GM03348 (cell line): ENCODE measurements at places on chromosomes 6 and 20.

DNA sequence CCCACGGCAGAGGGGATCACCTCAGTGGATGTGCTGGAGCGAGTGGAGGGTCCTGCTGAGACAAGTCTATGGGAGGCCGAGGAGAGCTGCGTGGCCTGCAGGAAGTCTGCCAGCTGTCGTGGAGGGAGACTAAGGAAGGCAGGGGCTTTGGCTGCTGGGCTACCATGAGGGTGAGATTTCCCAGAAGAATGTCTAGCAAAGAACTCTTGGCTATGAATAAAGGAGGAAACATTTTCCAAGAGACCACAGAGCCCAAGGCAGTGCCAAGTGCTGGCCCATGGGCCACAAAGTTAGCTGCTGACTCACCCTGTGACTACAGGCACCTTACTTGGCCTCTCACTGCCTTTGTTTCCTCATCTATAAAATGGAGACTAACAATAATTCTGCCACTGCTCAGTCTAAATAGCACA lies 73.4 kb downstream of the PRDM1 start:
- peak; percentile 91 for DNase-seq

DNA sequence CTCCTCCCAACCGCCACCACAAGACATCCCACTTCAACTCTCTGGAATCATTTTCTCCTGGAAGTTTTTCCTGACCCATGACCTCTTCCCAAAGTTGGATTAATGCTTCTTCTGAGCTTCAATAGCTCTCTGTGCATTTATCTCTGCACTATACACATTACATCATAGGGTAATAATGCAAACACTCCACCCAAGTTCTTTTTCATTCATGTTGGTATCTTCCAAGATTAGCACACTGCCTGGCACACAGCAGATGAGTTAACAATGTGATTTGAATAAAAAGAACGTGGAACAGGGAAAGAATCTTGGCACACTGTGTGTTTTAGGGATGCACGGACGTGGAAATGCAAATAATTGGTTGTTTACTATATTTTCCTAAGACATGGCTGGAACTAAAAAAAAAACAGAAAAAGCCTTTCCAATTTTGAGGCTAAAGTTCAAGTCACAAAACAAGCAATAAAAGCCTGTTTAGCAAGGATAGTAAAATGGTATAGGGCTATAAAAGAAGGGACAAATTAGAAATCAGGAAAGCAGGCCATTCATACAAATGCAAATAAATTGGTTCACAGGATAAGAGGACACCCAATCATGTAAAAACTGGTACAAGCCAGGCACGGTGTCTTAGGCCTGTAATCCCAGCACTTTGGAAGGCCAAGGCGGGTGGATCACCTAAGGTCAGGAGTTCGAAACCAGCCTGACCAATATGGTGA lies 1.6 kb upstream of the FAM135A start:
- DNase-seq = no peak

- no peak for DNase-seq
These were observed 22.3 kb downstream of the HLA-DOB start for GRCh38 chr6:32794510-32794909.

DNA sequence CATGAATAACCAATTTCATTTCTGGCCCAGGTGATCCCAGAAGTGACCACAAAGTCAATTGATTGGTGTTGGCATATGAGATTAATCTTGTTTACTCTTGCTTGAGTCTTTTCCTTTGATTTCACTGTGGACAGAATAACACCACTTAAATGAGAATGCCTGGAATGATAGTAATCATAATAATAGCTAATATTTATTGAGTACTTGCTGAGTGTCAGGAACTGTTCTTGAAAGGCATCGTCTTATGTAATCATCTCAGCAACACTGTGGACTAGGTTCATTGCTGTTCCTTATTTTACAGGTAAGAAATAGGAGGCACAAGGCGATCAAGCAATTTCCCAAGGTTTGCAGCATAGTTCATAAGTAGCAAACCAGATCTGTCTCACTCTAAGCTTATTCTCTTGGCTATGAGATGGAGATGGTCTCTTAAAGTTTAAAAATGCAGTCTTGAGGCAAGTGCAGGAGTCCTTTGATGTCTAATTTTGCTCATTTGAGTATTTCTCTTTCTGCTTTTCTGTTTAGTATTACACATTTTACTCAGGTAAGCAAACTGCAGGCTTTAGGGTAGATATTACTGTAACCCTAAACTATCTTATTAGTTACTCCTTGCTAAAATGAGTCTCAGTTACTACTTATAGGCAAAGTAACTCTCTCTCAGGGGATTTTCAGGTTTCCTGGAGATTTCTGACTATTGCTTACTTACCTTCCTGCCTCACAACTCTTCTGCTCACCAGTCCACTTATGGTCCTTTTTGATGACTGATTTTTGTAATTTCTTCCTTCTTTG lies 6.3 kb downstream of the ADGRG6 start:
- no peak for DNase-seq

DNA sequence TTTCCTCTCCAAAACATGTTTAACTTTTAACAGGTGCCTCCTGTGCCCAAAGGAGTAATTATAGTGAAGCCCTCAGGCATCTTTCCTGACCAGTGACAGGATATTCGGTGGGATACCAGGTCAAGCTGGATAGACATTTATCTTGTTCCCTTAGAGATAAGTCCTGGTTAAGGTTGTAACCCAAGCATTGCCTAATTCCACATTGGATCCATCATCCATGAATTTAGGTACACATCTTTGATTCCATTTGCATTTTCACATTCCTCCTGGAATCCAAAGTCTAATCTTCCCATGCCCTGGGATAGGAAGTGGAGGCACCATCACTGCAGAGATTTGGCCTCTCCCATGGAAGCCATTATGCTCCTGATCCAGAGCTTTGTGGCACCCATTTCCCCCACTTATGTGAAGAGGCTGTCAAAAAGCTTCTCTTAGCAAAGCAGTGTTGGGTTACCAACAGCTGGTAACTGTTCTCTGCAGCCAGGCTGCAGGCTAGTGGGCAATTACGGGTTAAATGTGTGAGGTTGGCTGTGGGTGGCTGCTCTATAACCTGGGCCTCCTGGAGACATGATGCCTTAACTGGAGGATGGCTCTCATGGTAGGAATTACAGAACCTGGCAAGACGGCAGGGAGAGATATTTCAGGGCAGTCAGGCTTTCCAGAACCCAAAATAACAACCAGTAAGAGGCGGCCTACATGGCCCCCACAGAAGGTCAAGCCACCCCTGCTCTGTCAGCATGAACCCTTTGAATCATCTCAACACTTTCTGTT lies 96.9 kb upstream of the VGLL2 start:
- no peak for DNase-seq

DNA sequence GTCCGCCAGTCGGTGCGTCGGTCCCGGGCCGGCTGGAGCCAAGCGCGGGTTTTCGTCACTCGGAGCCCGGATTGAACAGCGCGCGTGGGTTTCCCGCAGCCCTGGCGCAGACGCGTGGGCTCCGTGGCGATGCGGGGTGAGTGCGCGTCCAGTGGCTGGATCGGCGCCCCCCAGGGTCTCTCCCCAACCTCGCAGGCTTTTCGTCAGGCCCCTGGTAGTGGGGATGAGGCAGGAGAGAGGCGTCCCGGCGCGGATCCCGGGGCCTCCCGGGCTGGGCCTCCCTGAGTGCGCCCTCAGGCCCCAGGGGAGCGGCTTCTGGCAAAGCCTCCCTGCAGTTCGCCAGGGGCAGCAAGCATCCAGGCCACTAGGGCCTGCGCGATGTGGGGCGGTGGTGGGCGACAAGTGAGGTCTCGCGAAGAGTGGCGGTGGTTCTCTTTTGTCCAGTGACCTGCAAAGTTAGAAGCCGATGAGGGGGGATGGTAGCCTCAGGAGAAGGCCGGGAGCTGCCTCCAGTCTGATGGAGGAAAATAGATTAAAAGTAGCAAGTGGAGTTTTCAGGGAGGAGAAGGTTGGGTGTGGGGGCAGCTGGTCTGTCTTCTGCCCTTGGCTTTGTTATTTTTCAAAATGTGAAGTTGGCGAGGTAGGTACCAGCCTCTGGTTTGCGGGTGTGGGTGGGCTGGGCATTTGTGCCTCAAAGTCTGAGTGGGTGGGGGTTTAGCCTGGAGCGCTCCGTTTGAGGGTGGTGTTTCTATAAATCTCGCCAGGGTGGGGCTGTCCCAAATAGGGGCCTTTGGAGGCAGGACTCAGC lies 1.6 kb downstream of the TOX2 start:
- peak; percentile 54 for DNase-seq

DNA sequence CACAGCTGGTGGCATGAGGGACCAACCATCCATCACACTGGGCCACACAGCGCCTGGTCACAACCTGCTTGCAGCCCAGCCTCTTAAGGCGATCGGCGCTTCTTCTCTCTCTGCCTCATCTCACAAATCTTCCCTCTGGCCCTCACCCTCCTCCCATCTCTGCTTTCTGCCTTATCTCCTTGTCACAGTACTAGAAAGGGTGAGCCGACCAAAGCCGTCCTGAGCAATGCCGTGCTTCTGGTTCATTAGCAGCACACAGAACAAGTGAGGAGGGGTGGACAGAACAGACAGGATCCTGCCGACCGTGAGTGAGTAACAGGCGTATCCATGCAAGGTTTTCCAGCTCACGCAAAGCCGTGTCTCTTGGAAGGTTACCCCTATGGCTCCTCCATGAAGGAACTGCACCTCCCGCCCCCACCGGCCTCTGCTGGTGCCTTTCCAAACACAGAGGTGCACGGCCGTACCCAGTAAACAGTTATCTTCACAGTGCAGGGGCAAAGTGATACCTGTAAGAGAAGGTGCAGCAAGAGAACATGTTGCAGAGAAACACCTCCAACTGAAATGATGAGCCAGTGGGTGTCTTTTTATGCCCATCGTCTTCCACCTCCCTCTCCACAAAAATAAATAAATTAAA lies 331.7 kb downstream of the FARS2 start:
- DNase-seq = no peak

GRCh38 chr20:50837532-50838321 lies 42.9 kb downstream of the BCAS4 start:
- peak; percentile 90 for DNase-seq

DNA sequence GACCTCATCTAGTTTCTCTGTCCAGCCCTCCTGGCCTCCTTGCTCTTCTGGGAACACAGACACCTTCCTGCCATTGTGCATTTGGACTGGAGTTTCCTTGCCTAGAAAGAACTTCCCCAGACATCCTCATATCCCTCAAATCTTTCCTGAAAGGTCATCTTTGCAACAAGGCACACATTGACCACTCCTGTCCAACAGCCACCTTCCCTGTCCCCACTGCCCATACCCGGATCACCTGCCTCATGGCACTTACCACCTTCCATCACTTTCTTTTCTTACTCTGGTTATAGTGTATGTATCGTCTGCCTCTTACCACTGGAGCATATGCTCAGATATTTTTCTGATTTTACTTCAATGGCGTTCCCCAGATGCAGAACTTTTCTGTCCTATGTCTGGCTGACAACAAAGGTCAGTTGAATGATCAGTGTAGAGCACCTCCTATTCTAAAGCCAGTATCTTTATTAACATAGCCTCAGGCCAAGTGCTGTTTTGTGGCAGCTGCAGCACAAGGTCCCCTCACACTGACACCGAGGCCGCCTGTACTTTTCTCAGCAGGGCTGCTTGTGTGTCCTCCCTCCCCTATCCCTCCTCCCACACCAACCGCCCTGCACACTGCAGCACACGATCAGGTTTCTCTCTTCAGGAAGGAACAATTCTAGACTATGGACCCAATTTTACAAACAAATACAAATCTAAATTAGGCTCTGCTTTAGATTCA lies 4.1 kb downstream of the HLA-C start:
- no peak for DNase-seq

DNA sequence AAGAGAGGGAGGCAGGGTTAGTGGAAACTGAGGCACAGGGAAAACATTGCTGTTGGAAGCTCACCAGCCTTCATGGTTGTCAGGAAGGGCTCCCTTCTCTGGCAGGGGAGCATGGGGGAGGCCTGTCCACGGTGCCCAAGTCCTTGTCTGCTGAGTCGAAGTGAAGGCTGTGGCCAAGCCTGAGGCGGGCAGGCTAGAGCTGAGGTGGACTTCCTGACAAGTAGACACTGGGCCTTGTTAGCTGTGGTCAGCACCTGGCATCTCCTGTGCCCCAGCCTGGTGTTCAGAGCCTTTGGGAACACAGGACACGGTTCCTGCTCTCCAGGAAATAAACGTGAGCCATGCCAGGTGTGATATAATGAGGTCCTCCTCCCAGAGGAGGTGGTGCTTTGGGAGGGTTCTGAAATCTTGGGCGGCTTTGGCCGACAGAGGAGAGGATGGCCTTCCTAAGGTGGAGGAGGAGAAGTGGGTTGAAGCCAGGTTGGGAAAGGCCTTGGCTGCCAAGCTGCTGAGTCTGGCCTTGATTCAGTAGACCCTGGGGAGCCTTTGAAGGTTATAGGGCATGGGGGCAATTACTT lies 138.4 kb upstream of the RNF24 start:
- DNase-seq = no peak

DNA sequence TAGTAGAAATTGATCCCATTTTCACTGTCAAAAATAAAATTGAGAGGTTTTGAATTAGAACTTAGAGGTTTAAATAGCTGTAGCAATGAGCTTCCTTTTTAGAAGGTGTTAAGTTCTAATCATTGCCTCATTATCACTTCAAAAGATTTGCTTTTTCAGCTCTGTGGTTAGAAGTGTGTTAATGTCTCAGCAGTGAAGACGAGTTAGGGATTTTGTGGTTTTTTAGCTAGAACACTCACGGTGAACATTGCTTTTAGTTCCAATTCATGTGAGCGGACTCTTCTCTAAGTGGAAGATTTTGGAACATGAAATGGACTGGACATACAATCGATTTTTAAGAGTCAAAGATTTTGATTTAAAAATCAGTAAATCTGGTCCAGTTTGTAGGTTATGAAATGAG lies 12.7 kb upstream of the IFNGR1 start:
- no peak for DNase-seq

GRCh38 chr6:20693466-20694063 lies 159.3 kb downstream of the CDKAL1 start:
- peak; percentile 7 for DNase-seq

- DNase-seq = no peak
These were observed 90.0 kb upstream of the BHLHE23 start for GRCh38 chr20:63096681-63097335.

- no peak for DNase-seq
These were observed 76.4 kb downstream of the DHX35 start for GRCh38 chr20:39038495-39038894.

DNA sequence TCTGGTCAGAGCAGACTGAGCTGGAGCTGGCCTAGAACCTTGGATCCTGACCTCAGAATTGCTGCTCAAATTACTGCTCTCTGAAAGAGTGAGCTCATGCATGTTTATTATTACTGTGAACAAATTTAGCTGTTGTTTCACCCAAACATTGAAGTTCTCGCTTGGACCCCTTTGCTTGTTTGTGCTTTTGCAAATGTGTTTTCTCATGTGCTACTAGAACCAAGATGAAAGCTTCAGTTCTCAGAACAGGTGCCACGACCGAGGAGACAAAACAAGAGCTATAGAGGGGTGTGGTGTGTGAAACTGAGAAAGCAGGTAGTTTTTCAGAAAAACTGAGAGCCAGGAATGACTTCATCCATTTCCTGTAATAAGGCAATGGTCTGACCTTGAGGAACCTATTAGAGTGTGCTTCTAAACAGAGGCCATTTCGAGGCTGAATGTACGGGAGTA lies 50.0 kb upstream of the ESR1 start:
- no peak for DNase-seq
